Activated effector memory CD4-positive, alpha-beta T cell treated with anti-CD3 and anti-CD28 coated beads, Interleukin-2, amount 50 U/mL, for 16 hours (primary cell): ENCODE measurements at places on chromosomes 12 and 14.

- no peak for DNase-seq
Measured at GRCh38 chr14:95183532-95184412, 26.4 kb upstream of the DICER1 start.

DNA sequence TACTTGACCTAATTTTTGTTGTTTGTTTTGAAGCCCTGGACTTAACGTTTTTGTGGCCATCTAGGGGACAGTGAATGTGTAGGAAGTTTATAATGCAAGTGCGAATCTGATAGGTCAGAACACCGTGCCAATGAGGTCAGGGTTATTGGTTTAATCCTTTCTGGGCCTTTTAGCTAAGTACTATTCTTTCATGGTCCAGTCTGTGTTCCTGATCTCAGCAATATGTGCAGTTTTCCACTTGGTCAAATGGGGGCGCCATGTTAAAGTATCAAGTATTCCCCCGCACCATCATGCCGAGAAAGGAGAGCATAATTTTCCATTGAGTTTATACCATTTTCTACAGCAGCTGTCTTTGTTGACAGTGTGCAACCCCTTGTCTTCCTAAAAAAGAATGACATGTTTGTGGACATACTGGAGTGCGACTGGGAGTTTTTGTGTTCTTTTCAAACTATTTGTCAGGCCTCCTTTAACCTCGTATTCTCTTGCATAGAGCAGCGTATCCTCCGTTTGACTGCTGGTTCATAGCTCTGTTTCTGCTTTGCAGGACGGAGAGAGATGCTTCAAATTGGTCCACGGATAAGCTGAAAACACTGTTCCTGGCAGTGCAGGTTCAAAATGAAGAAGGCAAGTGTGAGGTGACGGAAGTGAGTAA is 1.3 kb downstream of the AHSA1 start:
- DNase-seq = peak; percentile 82

GRCh38 chr12:72057330-72057914 is 118.8 kb downstream of the TPH2 start:
- DNase-seq = no peak

DNA sequence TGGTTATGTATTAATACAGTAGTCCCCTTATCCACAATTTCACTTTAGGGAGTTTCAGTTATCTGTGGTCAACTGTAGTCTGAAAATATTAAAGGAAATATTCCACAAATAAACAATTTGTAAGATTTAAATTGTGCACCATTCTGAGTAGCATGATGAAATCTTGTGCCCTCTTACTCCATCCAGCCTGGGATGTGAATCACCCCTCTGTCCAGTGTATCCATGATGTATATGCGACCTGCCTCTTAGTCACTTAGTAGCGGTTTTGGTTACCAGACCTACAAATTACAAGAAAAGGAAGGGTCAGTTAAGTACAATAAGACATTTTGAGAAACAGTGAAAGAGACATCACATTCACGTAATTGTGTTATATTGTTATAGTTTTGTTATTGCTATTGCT is 39.9 kb upstream of the MDGA2 start:
- DNase-seq = no peak

GRCh38 chr12:91685917-91686316 is 459.7 kb downstream of the BTG1 start:
- DNase-seq = no peak

DNA sequence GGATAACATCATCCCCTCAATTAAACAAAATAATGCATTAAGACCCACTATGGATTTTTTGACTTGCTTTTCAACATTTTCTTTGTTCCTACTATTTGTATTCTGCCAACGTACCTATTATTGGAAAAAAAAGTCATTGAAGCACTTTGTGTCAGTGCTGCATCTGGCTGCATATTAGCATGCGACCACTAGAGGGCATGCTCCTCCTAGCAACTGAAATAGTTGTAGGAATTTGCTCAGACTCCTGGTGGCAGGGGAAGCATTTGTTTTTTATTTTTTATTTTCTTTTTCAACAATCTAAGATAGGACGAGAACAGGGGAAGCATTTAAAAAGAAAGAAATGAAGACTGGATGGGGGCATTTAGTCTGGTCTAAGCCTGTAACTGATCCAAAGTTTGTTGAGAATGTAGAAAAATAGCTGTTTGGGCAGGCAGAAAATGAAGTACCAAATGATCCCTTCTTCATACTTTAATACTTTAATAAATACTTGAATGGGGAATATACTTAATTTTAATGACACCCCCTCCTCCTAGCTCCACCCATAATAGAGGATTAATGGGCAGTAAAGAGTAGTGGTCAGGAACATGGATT is 14.5 kb upstream of the CLEC4A start:
- DNase-seq = peak; percentile 91

DNA sequence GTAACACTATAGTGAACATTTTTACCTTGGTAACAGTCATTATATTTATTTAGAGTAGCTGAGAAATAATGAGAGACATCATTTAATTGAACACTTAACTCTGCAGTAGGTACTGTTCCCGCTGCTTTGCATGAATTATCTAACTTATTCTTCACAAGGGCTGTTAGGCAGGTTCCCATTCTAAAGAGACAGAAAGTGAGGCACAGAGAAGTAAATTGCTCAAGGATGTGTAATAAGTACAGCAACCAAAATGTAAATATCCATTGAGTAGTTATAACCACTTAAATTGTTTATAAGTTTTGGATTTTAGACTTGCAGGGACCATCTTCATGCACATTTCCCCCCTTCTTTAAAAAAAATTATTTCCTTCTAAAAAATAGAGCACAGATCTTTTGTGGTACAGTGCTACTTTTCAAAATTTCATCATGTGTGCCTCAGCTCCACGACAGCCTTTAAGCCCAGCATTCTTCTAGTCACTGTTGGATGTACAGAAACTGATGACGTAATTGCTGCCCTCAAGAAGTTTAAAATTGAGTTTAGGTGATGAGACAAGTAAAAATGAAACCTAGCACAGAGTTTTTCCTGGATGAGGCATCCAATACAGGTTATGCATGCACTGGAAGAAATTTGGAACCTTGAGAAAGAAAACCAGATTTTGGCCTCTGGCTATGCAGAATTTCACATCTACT is 6.0 kb upstream of the MANSC4 start:
- DNase-seq = no peak

- no peak for DNase-seq
Measured at GRCh38 chr12:114269153-114269552, 136.8 kb downstream of the TBX5 start.

- no peak for DNase-seq
Measured at GRCh38 chr12:116267948-116268347, 9.5 kb downstream of the MED13L start.

GRCh38 chr12:108629151-108629550 is 4.5 kb downstream of the SELPLG start:
- peak; percentile 66 for DNase-seq

DNA sequence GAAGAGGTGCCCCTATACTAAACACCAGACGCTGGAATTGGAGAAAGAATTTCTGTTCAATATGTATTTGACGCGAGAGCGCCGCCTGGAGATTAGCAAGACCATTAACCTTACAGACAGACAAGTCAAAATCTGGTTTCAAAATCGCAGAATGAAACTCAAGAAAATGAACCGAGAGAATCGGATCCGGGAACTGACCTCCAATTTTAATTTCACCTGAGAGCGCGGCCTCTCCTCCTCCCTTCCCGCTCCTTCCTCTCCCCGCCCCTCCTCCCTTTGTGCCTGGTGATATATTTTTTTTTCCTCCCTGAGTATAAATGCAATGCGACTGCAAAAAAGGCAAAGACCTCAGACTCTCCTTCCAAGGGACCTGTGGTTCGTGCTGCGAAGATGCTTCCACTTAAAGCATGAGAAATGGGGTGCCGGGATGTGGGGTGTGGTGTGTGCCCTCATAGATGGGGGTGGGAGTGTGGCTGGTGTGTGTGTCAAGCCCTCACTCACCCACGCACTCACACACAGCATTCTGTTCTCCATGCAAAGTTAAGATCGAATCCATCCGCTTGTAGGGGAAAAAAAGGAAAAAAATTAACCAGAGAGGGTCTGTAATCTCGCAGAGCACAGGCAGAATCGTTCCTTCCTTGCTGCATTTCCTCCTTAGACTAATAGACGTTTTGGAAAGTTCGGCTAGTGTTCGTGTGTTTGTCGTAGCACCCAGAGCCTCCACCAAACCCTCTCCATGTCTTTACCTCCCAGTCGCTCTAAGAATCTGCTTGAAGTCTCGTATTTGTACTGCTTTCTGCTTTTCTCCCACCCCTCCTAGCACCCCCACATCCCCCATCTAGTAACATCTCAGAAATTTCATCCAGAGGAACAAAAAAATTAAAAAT is 4.5 kb downstream of the HOXC10 start:
- DNase-seq = no peak
